ENCODE measurements at places on chromosomes 7 and 10.

GRCh38 chr10:126496771-126497545 lies 108.7 kb upstream of the ADAM12 start:
- no peak for DNase-seq

DNA sequence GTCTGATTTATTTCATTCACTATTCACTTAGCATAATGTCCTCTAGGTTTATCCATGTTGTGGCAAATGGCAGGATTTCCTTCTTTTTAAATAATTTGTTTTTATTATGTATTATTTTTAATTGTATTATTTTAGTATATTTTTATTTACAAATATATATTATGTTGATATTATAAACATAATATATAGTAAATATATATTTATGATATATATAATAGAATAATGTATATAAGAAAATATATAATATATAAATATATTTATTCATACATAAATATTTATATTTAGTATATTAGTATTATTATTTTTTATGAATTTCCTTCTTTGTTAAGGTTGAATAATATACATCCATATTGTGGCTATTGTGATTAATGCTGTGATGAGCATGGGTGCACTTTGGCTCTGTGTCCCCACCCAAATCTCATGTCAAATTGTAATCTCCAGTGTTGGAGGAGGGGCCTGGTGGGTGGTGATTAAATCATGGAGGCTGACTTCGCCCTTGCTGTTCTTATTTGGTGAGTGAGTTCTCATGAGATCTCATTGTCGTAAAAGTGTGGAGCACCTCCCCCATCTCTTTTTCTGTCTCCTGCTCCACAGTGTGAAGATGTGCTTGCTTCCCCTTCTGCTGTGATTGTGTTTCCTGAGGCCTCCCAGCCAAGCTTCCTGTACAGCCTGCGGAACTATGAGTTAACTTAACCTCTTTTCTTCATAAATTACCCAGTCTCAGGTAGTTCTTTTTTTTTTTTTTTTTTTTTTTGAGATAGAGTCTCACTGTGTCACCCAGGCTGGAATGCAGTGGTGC lies 52.3 kb upstream of the CYP2C18 start:
- DNase-seq, result no peak

DNA sequence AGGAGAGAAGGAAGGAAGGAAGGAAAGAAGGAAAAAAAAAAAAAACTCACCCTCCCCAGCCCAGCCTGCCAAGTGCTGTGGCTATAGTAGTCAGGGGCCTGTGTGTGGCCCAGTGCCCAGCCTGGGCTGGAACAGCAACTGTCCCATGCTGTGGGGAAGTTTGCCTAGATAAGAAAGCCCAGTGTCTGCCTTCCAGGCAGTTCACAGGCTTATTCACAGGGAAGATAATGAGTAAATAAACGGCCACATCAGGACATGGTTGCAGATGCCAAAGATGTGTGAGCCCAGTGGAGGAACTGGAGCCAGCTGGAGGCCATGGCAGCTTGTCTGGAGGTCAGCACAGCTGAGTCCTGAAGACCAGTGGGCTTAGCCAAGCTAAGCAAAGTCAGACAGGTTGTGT lies 132.4 kb upstream of the FOXK1 start:
- DNase-seq, result no peak

DNA sequence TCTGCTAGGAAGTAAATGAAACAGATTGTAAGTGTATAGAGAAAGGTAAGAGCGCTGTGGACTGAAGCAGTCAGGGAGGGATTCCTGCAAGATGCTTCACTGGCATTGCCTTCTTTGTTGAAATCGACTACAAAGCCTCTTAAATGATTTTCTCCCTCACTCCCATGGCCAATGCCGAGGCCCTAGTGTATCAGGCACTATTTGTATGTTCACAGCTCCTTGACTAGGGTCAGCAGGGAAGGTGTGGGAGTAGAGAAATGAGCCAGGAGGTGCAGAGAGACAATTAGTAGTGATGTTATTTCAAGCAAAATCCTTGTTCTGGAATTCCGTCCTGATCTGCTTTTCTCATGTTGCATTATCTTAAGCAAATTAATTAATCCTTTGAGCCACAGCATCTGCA lies 22.9 kb upstream of the DUSP5 start:
- no peak for DNase-seq

DNA sequence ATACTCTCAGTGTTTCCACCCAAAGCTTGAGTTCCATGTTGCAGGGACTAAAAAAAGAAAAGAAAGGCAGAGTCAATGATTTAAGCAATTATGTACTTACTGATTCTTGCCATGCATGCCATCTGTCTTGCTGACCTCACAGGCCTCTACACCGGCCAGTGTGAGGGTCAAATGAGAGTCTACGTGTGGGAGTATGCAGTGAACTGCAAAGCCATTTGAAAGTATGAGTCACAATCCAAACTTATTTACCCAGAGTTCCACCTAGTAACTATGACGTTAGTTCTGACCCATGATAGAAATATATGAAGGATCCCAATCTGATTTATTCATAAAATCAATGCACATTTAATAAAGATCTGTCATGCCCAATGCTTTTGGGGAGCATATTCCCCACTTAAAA lies 26.5 kb downstream of the PDE1C start:
- no peak for DNase-seq

GRCh38 chr7:8263048-8263447 lies 1.1 kb upstream of the ICA1 start:
- no peak for DNase-seq

- no peak for DNase-seq
Measured at GRCh38 chr10:79185067-79185774, 116.5 kb downstream of the ZMIZ1 start.

GRCh38 chr10:21740989-21741388 lies 207.0 kb downstream of the MLLT10 start:
- no peak for DNase-seq

DNA sequence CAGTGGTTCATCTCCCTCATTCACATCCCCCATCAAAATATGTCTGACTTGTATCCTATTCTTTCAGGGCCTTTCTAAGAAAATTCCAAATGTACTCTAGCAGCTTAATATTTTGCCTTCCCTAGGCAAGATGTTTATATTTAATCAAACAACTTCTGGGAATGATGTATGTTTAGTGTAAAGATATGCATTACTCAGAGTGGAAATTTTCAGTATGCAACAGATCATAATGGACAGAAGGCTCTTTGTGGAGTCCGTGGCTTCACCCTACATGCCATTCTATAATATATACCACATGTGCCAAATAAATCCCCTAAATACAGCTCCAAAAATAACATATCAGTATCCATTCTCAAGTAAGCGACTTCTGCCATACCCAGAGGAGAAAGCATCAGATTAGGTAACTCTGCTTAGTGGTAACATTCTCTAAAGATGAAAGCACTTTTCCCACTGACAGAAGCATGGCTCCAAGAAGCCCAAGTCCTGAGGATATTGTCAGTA lies 316.6 kb downstream of the KCNMA1 start:
- no peak for DNase-seq

All from right lobe of liver (tissue), 6 donors.